ENCODE measurements at places on chromosomes 5 and 9.

GRCh38 chr5:115702025-115702424 lies 76.2 kb upstream of the TMED7 start:
- H3K27ac ChIP-seq = no peak overlapping the region
- no peak overlapping the region for H3K4me3 ChIP-seq
- no peak for DNase-seq
- no peaks in the 10 kb centered on the region for H3K4me1 ChIP-seq
- H3K36me3 ChIP-seq = no peaks in the 10 kb centered on the region

DNA sequence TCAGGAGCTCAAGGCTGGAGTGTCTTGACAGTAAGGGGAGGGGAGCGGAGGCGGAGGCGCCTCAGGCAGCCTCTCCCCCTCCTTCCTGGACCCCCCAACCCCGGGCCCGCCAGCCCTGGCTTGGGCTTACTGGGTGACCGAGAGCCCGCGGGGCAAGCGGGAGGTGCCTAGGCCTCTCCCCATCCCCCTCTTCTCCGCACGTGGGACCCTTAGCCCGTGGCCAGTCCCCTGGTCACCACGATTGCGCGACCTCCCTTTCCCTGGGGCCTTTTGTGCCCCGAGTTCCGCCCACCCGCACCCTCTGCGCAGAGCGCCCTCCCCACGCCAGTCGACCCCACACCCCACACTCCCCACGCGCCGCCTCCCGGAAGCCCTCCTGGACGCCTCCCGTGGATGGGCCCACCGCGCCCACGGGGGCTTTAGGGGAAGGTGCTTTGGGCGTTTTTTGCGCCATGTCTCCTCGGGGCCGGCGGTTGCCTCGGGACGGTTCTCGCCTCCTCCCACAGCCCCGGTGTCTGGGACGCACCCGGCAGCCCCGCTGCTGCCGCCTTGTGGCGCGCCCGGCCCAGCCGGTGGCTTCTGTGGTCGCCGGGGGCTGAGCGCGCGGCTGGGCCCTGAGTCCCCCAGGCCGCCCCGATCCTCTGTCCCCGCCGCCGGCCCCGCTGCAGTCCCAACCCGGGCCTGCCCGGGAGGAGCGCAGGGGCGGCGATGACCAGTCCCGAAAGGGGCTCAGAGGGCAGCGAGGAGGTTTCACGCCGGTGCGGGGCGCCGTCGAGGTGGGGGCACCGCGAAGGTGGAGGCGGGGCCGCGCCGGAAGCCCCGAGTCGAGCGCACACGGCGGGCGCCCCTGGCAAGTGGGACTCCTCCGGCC lies 3.2 kb downstream of the TOR4A start:
- H3K4me1 ChIP-seq = peaks cover 26% of the 10 kb centered on the region
- no peak overlapping the region for H3K4me3 ChIP-seq

DNA sequence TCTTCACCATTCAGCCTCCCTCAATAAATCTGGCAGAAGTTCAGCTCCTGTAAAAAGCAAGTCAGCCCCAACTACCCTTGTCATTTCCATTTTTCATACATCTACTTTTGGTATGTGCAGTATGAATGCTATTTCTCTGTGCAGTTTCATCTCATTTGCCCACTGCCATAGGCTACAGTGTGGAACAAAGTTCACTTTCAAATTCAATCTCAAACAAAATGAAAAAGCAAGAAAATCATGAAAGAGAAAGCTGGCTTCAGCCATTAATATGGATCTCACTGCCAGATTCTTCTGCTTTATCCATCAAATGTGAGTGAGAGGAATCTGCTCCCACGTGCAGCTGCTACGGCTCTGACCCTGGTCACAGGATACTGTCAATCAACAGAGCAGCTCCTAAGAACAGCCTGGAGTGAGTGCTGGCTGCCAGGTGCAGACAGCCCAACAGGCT lies 494.2 kb downstream of the ZNF608 start:
- no peak overlapping the region for H3K4me3 ChIP-seq
- H3K27me3 ChIP-seq = no peaks in the 10 kb centered on the region
- H3K36me3 ChIP-seq = no peaks in the 10 kb centered on the region

- no peaks in the 10 kb centered on the region for H3K36me3 ChIP-seq
- no peak overlapping the region for H3K4me3 ChIP-seq
- DNase-seq = peak; percentile 42
- H3K4me1 ChIP-seq = peaks cover 21% of the 10 kb centered on the region
These were observed 36.2 kb upstream of the IFNK start for GRCh38 chr9:27487927-27488326.

DNA sequence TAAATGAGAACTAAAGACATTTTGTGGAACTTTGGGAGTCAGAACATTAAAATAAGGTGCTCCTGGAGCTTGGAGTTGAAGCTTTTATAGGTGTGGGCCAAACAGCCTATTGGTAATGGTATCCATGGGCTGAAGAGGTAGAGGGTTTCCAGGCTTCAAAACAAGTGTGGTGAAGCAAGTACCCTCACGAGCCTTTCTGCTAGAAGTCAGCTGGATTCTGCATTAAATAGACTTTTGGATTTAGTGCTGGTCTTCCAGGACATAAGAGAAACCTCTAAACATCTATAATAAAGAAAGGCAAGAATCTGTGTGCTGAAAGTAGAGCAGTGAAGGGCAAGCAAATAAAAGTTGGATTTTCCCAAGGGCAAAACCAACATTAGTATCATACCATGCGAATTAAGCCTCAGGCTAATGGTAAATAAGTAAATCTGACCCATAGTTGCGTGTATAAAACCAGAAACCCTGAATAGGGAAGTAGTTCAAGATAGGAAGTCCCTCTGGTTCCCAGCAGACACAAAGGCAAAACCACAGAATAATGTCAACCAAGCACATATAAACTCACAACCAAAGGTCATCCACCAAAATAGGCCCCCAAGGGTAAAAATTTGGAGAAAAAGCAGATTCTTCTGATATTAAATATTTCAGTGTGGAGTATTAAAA lies 306.3 kb downstream of the TLE4 start:
- no peak overlapping the region for H3K4me3 ChIP-seq
- DNase-seq = no peak
- no peaks in the 10 kb centered on the region for H3K4me1 ChIP-seq
- H3K27ac ChIP-seq = no peak overlapping the region
- H3K36me3 ChIP-seq = no peaks in the 10 kb centered on the region

DNA sequence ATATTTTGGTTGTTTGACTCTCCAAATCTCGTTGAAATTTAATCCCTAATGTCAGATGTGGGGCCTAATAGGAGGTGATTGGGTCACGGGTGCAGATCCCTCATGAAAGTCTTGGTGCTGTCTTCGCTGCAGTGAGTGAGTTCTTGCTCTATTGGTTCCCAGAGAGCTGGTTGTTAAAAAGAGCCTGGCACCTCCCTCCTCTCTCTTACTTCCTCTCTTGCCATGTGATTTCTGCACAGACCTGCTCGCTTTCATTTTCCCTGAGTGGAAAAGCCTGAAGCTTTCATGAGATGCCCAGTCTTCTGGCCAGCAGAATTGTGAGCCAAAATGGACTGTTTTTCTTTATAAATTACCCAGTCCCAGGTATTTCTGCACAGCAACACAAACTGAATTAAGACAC lies 221.6 kb downstream of the MAT2B start:
- no peaks in the 10 kb centered on the region for H3K36me3 ChIP-seq
- DNase-seq = no peak
- H3K4me1 ChIP-seq = no peaks in the 10 kb centered on the region
- no peak overlapping the region for H3K27ac ChIP-seq
- H3K4me3 ChIP-seq = no peak overlapping the region
- no peaks in the 10 kb centered on the region for H3K27me3 ChIP-seq

- no peak overlapping the region for H3K4me3 ChIP-seq
- H3K4me1 ChIP-seq = no peaks in the 10 kb centered on the region
- no peak overlapping the region for H3K27ac ChIP-seq
- H3K27me3 ChIP-seq = no peaks in the 10 kb centered on the region
- DNase-seq = no peak
These were observed 30.7 kb downstream of the DBH start for GRCh38 chr9:133666845-133667244.

- H3K27me3 ChIP-seq = no peaks in the 10 kb centered on the region
- peaks cover 44% of the 10 kb centered on the region for H3K4me1 ChIP-seq
- no peak overlapping the region for H3K27ac ChIP-seq
- H3K36me3 ChIP-seq = no peaks in the 10 kb centered on the region
- H3K4me3 ChIP-seq = no peak overlapping the region
These were observed 29.4 kb upstream of the SYNPO start for GRCh38 chr5:150611026-150611425.

- H3K27ac ChIP-seq = peak overlapping the region; percentile 95
- H3K4me1 ChIP-seq = peaks cover 35% of the 10 kb centered on the region
- H3K36me3 ChIP-seq = no peaks in the 10 kb centered on the region
- peak; percentile 60 for DNase-seq
These were observed 190.6 kb upstream of the MSX2 start for GRCh38 chr5:174533751-174534241.

DNA sequence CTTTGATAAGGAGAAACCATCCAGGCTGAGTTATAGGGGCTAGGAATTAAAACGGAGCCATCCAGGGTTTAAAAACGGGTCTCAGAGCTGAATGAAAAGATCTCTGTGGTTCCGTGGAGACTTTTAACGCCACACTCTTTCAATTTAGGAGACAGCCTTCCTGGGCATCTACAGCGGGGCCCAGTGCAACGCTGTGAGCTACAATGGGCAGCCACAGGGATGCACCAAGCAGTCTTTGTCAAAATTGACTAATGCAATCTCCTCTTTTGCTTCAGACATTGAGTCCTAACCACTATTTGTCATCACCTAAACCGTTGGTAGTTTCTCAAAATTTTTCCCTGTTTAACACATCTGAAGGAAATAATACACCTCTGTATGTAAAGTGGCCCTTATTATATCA lies 96.6 kb upstream of the ABCA1 start:
- H3K4me1 ChIP-seq = no peaks in the 10 kb centered on the region
- H3K27me3 ChIP-seq = no peaks in the 10 kb centered on the region
- H3K4me3 ChIP-seq = no peak overlapping the region

GRCh38 chr9:96604004-96604319 lies 15.7 kb downstream of the CDC14B start:
- no peak for DNase-seq
- no peak overlapping the region for H3K27ac ChIP-seq
- H3K4me3 ChIP-seq = no peak overlapping the region

DNA sequence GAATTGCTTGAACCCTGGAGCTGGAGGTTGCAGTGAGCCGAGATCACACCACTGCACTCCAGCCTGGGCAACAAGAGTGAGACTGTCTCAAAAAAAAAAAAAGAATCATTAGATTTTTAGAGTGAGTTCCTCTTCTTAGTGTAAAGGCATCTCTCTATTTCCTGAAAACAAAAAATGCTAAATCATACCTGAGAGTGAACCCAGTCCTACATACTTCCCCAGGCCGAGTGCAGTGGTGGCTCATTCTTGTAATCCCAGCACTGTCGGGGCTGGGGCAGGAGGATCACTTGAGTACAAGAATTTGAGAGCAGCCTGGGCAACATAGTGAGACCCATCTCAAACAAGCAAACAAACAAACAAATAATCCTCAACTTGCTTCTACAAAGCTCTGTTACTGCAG lies 38.2 kb upstream of the LPAR1 start:
- no peak overlapping the region for H3K27ac ChIP-seq
- no peak overlapping the region for H3K4me3 ChIP-seq
- no peaks in the 10 kb centered on the region for H3K36me3 ChIP-seq
- H3K27me3 ChIP-seq = no peaks in the 10 kb centered on the region
- H3K4me1 ChIP-seq = no peaks in the 10 kb centered on the region
- no peak for DNase-seq

DNA sequence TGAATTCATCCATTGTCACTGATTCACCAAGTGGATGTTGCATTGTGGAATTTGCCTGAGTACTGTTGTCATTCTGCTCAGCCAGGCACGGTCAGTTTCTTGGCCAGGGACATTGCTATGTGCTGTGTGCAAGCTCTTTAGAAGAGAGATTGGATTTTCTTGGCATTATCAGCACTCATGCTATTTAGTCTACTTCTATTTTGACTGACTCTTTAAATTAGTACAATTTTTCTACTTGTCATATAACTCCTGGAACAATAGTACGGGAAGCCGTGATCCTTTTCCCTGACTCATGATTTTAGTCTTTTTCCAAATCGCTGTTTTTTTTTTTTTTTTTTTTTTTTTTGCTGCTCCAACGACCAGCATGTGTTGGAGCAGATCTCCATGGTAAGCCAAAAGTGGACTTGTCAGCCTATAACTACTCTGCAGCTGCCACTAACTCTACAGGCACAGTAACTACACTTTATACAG lies 129.7 kb downstream of the CDC42SE2 start:
- no peak overlapping the region for H3K4me3 ChIP-seq
- peak overlapping the region; percentile 68 for H3K27ac ChIP-seq
- H3K4me1 ChIP-seq = no peaks in the 10 kb centered on the region

- no peaks in the 10 kb centered on the region for H3K27me3 ChIP-seq
- no peak overlapping the region for H3K4me3 ChIP-seq
- H3K4me1 ChIP-seq = no peaks in the 10 kb centered on the region
- DNase-seq = no peak
- H3K27ac ChIP-seq = no peak overlapping the region
- H3K36me3 ChIP-seq = no peaks in the 10 kb centered on the region
These were observed 423.8 kb downstream of the TMEM161B start for GRCh38 chr5:87844866-87845265.

- no peaks in the 10 kb centered on the region for H3K36me3 ChIP-seq
- H3K4me1 ChIP-seq = peaks cover 17% of the 10 kb centered on the region
- no peak for DNase-seq
These were observed 144.7 kb downstream of the KDM4C start for GRCh38 chr9:6902423-6902822.

DNA sequence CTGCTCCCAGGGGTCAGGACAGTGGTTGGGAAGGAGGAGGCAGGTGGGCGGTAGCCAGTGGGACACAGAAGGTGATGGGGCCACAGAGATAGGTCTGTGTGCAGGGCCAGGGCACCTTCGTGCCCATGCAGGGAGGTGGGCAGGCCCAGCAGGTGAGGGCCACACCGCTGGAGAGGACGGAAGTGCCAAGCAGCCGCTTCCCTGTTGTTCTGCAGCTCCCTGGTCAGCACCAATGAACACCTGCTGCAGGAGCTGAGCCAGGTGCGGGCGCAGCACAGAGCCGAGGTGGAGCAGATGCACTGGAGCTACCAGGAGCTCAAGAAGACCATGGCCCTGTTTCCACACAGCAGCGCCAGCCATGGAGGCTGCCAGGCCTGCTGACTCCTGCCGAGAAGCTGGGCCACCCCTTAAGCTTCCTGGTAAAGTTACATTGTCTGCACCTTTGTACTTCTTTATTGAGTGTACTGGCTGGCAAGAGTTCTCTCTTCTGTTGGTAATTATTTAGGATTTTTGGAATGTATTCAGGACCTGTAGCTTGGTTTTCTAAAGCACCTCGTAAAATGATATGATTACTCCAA lies 40.3 kb downstream of the TPPP start:
- H3K4me3 ChIP-seq = no peak overlapping the region
- DNase-seq = no peak
- no peak overlapping the region for H3K27ac ChIP-seq
- H3K4me1 ChIP-seq = no peaks in the 10 kb centered on the region

- no peaks in the 10 kb centered on the region for H3K36me3 ChIP-seq
- H3K4me3 ChIP-seq = no peak overlapping the region
- H3K27me3 ChIP-seq = no peaks in the 10 kb centered on the region
- no peak for DNase-seq
These were observed 62.9 kb upstream of the ADAMTS16 start for GRCh38 chr5:5077236-5077635.

All from hepatocyte (in vitro differentiated cells).